EH (cell line): ENCODE measurements at places on chromosomes 5 and 9.

- no peak for DNase-seq
Measured at GRCh38 chr9:76336027-76336426, 58.2 kb downstream of the RFK start.

DNA sequence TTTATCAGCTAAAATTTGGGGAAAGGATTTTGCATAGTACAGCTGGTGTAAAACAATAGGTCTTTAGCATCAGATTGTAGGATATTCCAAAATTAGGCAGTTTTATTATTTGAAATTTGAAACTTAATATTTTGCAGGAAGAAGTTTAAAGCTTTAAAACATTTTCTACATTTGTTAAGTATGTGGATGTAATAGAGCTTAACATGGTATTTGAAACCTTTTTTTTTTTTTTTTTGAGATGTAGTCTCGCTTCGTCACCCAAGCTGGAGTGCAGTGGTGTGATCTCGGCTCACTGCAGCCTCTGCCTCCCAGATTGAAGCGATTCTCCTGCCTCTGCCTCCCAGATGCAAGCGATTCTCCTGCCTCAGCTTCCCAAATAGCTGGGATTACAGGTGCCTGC is 2.9 kb downstream of the DENND4C start:
- no peak for DNase-seq

DNA sequence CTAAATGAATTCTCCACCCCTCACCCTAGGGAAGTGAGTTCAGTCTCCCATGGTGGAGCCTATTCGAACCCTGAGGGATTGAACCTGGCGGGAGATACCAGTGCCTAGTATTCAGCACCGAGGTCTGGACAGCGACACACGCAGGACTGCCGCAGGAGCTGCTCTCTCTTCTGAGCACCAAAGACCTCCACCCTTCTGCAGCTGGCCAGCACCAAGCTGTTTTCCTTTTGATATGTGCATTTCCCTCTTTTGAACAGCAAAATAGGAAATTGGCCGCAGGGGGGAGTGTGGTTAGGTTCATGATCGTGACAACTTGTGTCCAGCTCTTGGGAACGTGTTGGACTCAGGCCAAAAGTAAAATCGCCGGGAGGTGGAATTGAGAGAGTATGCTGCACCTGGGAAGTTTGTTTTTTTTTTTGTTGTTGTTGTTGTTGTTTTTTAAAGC is 1.2 kb upstream of the PCSK1 start:
- DNase-seq = peak; percentile 78

GRCh38 chr9:78325343-78325742 is 28.4 kb downstream of the PSAT1 start:
- DNase-seq = peak; percentile 46
